Bronchial epithelial cell (primary cell): ENCODE measurements at places on chromosomes 6 and 20.
A peak's percentile ranks its signal among the peaks of the same experiment; 100 is the strongest.

GRCh38 chr20:53872081-53872541 is 198.3 kb downstream of the BCAS1 start:
- DNase-seq = no peak

GRCh38 chr20:51597389-51598231 is 55.1 kb upstream of the NFATC2 start:
- DNase-seq = no peak

GRCh38 chr20:45944151-45944964 is 9.9 kb downstream of the PCIF1 start:
- peak; percentile 98 for DNase-seq

DNA sequence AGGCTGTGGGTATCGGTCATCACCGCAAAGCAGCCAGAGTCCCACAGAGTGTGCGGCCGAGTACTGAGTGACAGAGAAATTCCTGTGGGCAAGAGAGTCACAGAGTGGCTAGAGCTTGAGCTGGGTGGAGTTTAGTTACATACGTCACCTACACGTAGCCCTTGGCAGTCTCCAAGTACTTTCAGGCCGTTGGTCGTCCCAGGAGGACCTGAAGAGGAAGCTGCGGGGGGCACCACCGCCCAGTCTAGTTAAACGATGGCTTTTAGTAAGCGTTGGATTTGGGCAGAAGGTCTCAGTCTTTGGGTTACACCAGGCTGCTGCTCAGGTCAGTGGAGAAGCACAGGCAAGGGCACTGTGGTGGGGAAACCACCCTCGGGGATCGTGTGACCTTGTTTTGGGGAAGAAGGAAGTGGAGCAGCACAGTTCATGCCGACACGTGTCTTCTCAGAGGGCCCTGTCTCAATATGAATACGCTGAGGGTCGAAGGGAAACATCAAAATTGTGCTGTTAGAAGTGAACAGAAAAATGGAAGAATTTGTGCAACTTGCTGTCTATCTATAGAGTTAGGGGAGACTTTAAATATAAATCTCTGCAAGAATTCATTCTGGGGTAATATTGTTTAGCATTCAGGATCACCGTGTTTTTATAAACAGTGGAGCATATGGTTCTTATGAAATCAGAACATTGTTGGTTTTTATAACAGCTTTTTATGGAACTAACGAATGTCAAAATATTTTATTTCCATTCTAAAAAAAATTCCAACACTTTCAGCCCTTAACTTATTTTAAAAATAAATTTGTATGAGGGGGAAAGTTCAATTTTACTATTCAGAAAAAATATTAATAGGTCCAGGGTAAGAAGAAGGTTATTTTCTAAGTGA is 28.6 kb downstream of the KIF25 start:
- DNase-seq = no peak

- DNase-seq = peak; percentile 76
Measured at GRCh38 chr20:34621383-34622367, 55.2 kb downstream of the PIGU start.

- peak; percentile 56 for DNase-seq
Measured at GRCh38 chr20:62376112-62377063, 9.3 kb upstream of the LAMA5 start.

DNA sequence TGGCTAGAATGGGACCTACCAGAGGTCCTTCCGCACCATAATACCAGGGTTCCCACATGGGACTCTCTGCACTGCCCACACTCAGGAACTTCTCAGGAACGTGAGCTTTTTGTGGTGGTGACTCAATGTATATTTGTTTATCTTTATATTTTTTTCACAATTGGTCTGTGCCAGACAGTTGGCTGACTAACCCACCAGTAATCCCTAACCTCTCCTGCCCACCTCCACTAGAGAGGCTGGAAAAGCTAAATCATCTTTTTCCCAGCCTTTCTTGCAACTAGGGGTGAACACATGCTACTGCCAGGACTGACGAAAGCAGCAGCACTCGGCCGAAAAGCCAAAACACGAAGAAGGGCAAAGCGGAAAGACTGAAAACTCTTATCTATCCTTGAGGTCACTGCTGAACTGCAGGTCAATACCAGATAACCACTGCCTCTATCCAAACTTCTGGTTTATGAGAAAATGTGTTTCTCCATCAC is 112.9 kb downstream of the TRERF1 start:
- DNase-seq = peak; percentile 98

DNA sequence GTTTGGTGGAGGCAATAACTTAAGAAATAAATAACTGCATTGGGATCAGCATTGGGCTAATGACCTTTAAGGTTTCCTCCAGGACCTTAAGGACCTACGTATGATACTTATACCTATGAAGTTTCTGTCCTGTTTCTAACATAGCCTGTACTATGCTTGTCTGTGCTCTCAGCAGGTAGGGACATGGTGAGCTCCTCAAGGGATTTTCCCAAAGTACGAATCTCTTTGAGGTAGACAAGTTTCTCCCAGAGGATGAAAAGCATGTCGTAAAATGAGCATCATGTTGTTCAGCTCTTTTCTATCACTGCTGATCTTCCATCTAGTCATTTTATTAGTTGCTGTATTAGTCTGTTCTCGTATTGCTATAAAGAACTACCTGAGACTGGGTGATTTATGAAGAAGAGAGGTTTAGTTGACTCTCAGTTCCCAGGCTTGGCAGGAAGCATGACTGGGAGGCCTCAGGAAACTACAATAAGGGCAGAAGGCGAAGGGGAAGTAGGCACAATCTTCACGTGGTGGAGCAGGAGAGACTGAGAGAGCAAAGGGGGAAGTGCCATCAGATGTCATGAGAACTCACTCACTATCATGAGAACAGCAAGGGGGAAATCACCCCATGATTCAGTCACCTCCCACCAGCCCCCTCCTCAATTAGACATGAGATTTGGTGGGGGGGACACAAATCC is 77.8 kb upstream of the TGM3 start:
- no peak for DNase-seq

DNA sequence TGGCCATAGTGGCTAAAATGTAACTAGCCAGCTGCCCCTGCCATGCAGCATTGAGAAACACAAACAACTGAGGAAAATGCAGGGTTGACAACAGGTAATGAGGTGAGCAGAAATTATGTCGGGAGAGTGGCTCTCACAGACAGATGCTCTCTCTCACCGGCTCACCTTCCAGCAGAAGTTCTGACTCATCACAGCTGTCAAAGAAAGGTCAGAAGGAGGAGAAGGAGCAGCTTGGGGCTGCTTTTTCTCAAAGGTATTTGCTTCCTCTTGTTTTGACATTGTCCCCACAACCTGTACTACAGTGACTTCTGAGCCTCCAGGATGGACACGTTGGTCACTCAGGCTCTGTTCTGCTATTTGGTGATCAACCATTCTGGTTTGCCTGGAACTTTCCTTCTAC is 190.5 kb upstream of the HEY2 start:
- DNase-seq = peak; percentile 54

DNA sequence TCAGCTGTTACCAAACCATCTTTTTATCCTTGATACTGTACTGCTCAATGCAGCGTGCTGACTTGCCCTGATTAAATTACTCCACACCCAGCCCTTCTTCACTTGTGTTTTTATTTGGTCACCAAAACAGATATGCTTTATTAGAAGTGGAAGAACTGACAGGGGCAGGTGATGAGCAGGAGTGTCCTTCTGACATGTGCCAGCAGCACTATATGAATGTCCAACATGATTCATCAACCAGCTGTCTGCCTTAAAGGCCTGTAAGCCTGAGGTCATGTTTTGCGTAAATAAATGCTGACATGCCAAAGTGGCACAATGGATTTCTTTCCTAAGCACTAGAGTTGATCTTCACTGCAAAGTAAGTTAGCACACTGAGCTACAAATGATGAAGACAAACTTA is 15.4 kb downstream of the POPDC3 start:
- DNase-seq = peak; percentile 78

- DNase-seq = no peak
Measured at GRCh38 chr6:36035225-36035624, 7.6 kb downstream of the MAPK14 start.

DNA sequence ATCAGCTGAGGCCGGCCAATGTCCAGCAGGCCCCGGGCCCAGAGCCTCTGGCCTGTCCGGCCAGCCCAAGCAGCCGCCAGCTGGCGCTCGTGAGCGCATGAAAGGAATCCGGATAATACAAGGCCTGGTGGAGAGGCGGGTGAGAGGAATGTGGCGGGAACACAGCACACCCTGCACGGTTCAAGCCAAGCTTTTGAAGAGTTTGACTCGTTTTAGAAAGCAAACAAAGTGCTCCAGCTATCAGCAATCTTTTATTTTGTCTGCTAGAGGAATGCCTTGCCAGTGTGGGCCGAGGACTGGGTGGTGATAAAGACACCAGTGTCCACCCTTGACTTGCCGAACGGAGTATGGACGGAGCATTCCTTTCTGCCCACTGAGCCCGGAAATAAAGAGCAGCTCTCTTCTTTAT is 9.3 kb upstream of the NEDD9 start:
- no peak for DNase-seq
